ENCODE measurements at places on chromosomes 4 and X.
A peak's percentile ranks its signal among the peaks of the same experiment; 100 is the strongest.

DNA sequence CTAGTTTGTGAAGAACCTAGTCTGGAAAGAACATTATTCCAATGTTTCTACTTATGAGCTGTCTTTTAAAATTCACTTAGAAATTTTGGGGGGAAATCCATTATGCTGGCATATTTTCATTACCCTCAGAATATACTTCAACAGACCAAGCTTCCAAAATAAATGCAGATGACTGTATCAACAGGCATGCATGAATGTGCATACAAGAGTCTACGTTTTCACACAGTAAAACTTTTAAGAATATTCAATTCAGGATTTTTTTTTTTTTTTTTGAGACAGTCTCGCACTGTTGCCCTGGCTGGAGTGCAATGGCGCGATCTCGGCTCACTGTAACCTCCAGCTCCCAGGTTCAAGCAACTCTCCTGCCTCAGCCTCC is 49.7 kb downstream of the ABCG2 start:
- DNase-seq = no peak

- no peak for DNase-seq
These were observed 54.5 kb upstream of the FAT1 start for GRCh38 chr4:186778134-186778533.

DNA sequence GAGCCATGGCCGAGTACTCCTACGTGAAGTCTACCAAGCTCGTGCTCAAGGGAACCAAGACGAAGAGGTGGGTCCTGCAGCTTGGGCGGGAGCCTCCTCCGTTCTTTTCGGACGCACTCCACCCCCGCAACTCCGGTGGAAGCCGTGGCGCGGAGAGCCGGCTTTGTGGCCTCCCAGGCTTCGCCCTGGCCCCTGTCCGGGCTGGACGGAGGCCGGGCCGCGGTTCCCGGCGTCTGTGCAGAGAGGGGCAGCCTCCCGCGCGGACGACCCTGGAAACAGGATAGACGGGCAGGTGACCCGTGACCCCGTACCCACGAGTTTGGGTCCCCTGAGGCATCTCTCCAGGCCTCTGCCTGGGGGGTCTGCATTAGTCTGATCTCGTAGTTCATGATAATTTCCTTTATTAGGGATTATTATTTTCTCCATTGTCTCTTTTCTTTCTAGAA is 356 bp downstream of the FRG1 start:
- DNase-seq = no peak

DNA sequence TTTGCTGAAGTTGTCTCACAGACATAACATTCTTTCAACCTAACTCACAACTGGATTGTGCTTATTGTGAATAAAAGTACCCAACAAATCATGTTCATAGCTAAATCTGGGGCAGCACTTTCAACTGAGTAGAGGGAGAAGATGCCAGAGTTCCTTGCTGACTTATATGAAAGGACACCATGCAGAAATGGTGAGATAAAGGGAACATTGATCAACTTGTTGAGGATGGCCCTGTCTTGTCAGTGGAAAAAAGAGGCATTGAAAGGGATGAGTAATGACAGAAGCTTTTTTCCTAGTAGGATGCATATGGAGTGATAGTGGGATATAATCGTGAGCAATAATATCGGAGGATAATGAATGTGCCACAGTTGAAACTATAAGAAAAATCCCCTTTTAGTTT is 221.7 kb downstream of the ARHGAP24 start:
- DNase-seq = no peak

DNA sequence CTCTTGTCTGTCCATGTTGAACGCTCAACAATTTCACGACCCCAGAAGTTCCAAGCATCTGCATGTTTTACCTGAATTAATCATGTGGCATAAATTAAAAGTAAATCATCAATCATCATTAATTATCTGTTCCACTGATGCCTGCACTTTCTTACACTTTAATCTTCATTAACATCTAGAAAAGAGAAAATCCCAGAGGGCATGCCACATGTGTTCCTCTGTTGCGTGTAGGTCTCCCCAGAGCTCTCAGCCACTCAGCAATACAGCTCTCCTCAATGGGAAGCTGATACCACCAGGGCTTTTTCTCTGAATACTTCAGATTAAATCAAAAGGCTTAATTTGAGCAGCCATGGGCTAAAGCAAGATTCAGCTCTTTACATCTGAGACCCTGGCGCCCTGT is 722.4 kb upstream of the TENM3 start:
- DNase-seq = no peak

DNA sequence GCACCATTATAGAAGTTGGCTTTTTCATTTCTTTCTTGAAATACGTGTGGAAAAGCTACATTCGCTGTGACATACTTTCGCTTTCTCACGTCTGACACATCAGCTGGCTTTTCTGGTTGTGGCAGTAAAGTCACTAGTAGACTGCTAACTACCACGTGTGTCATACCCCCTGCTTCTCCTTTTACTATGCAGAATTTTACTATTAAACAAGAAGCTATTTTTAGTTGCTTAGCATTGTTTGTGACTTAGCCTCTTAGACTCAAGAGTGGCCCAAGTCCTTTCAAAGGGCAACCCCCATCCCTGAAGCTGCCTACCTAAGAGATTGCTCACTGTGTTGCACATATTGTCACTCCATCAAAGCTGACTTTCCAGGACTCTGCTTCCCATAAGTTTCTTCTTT is 2.1 kb upstream of the IL2 start:
- DNase-seq = peak; percentile 6

GRCh38 chr4:77819404-77819842 is 255 bp upstream of the CNOT6L start:
- no peak for DNase-seq

DNA sequence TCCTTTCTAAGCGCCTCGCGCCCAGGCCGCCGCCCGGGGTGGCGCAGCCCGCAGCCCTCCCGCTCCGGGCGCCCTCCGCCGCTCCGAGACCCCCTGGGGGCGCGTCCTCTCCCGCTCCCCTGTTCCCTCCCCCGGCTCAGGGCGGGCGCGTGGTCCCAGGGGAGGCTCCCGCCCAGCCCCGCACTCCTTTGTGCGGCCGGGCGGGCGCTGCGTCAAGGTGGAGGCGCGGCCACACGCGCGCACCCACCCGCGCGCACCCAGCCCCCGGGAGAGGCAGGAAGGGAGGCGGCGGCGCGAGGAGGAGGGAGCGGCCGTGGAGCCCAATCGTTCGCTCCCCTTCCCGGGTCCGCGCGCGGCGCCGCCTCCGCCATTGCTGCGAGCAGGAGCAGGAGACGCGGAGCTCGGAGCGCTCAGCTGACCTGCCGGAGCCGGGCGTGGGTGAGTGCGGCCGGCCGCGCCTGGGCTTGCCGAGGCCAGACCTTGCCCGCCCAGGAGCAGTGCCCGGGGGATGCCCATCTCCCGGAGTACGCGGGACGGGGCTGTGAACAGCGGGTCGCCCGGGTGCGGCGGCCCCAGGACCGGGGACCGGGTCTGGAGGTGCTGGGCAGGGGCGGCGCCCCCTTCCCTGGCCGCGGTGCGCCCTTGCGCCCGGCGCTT is at the start of gene NSG1:
NSG1 (plus strand) TSS at position 367 of the 657 bp plus-strand sequence. CDS start 528 bp downstream, outside the sequence.
- no peak for DNase-seq

DNA sequence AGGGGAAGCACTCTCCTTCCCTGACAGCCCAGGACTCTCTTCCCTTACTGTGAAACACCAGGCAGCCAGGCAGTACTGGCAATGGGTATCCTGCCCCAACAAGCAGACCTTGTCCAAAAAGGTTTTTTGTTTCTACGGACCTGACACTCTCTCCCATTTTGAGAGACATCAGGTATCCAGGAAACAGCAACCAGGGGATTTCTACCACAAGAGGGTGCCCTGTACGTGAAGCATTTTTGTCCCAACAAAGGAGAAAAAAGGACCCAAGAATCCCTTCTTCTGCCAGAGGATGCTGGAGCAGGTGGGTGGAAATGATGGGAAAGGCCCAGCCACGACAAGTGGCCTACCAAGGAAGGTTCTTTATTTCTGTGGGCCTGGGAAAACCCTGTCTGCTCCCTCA is 65.7 kb upstream of the FGF13 start:
- no peak for DNase-seq

GRCh38 chr4:10506077-10506476 is 48.9 kb upstream of the ZNF518B start:
- DNase-seq = no peak

- DNase-seq = peak; percentile 54
These were observed 32.4 kb downstream of the PRDX4 start for GRCh38 chrX:23699636-23700194.

DNA sequence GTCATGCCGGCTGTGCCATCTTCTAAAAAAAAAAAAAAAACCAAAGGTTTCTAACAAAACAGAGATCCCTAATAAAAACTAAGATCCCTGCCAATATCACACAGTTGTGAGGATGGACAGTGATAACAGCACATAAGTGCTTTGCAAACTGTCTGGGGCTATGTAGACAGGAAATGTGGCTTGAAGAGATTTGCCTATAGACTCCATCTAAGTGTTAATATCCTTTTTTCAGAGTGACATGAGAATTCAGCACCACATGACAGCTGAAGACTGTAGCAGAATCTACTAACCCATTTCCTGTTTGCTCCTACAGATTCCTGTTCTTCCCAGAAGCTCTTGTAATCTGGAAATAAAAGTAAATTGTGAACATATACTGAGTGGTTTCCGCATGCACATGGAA is 215.4 kb downstream of the KDR start:
- no peak for DNase-seq

GRCh38 chrX:42094218-42094617 is 170.9 kb upstream of the CASK start:
- DNase-seq = no peak

- DNase-seq = no peak
These were observed 33.8 kb downstream of the THOC2 start for GRCh38 chrX:123698979-123699520.

DNA sequence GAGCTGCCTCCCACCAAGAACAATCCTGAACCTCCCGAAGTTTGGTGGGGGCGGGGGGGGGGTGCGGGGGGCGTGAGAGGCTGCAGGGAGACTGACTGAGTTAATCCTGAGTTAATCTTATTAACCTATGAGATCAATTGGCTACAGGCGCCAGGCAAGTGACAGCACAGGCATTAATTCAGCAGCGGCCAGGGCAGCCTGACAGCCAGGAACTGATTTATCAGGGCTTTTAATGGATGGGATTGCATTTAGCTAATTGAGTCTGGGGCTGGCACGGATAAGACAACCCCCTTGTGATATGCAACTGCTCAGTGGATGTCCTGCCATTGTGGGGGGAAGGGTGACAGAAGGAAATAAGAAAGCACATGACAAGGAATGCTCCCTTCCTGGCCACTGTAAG is 16.3 kb downstream of the RTL5 start:
- DNase-seq = no peak

DNA sequence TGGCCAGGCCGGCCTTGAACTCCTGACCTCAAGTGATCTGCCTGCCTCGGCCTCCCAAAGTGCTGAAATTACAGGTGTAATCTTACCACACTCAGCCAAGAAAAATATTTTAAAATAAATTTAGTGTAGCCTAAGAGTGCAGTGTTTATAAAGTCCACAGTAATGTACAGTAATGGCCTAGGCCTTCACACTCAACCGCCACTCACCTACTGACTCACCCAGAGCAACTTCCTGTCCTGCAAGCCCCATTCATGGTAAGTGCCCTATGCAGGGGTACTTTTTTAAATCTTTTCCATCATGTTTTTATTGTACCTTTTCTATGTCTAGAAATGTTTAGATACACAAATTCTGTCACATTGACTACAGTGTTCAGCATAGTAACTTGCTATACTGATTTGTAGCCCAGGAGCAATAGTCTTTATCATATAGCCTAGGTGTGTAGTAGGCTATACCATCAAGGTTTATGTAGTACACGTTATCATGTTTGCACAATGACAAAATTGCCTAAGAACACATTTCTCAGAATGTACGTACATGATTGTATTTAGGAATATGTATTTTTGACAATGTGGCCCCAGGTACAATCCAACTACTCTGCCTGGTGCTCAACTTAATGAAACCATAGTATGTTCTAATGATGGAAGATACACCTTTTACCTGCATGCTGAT is 455.2 kb downstream of the PCDH7 start:
- DNase-seq = no peak

DNA sequence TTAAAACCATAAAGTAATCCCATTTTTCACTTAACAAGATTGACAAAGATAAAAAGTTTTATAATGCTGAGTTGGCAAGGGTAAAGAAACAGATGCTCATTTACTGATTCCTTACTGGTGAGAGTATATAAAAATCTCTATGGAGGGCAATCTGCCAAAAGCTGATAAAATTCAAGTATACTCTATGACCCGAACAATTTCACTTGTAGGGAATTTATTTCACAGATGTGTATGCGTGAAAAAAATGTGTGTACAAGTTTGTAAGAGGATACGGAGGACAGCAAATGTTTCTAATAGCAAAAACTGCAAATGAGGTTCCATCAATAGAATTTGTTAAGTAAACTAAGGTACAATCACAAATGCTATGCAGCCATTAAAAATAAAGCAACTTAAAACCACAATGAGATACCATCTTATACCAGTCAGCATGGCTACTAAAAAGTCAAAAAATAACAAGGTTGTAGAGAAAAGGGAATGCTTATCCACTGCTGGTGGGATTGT is 23.4 kb downstream of the DHX15 start:
- no peak for DNase-seq

DNA sequence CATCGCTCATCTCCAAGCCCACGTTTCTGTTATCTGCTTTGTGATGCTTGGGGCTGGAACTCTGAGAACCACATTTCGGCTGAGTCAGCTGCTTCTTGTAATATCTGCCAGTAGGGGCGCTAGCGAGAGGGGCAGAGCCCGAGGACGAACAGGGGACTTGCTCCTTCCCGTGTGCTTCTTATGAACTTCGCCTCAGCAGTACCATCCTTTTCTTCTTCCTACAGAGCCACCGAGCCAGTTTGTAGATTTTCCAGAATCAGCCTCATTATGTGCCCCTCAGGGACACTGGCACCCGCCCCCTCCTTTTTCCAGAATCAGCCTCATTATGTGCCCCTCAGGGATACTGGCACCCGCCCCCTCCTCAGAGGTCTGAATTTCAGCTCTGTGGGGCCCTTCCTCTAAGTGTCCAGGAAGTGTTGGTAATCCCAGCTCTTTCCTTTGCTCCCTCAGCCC is 441.7 kb upstream of the RASGEF1B start:
- DNase-seq = peak; percentile 42

GRCh38 chr4:98289375-98289774 is 28.2 kb downstream of the RAP1GDS1 start:
- DNase-seq = no peak

- no peak for DNase-seq
These were observed 415 bp downstream of the SHISA3 start for GRCh38 chr4:42397635-42398170.

DNA sequence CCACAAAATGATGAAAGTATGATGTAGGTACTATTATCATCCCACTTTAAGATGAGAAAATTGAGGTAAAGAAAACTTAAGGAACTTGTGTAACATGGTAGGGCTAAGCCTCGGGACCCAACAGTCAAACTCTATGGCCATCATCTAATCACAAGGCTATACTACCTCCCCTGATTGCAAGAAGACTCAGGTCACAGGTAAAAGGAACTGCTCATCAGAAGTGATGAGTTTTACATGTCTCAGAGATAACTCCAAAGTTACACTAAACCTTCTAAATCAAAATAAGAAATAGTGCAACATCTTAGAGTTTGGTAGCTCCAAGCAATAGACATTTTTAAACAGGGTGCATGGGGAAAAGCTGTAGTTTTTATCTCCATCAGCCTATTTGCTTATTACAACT is 96.5 kb upstream of the MYOZ2 start:
- no peak for DNase-seq
